ENCODE measurements at places on chromosomes 13 and 19.
A peak's percentile ranks its signal among the peaks of the same experiment; 100 is the strongest.

DNA sequence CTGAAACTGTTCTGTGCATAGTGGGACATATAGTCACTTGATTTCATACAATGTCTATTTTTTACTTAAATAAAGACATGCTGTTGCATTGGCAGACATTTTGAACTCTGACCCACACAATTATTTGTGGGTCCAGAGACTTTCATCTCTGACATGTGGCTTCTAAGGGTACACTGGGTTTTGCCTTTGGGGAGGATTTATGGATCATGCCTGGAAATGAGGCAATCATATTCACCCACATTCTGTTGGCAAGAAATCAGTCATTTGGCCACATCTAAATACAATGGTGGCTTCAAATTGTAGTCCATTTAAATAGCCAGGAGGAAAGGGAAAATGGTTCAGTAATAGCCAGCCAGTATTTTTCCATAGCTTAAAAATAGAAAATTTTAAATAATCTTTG, 238.3 kb upstream of the KLF12 start:
- DNase-seq, result no peak

- peak; percentile 90 for DNase-seq
These were observed at the start of gene FLT3LG for GRCh38 chr19:49473868-49474541. TSS of gene FLT3LG (plus strand) at chr19:49474215. CDS start at chr19:49474640, 425 bp downstream.

DNA sequence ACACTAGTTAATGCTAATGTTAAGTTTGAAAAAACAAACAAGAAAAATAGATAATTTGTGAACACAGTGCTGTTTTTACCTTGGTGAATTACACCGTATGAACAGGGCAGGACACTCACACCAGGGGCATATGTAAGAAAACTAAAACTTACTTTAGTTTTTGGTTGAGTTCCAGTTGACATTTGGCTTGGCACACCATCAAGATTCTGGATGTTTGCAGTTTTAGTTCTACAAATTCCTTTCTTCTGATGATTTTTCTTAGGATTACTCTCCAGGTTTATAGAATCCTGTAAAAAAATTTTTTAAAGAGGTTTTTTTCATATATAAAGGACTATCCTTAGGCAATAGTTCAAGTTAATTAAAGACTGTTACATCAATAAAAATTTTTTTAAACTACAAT, 238.5 kb upstream of the STARD13 start:
- no peak for DNase-seq

DNA sequence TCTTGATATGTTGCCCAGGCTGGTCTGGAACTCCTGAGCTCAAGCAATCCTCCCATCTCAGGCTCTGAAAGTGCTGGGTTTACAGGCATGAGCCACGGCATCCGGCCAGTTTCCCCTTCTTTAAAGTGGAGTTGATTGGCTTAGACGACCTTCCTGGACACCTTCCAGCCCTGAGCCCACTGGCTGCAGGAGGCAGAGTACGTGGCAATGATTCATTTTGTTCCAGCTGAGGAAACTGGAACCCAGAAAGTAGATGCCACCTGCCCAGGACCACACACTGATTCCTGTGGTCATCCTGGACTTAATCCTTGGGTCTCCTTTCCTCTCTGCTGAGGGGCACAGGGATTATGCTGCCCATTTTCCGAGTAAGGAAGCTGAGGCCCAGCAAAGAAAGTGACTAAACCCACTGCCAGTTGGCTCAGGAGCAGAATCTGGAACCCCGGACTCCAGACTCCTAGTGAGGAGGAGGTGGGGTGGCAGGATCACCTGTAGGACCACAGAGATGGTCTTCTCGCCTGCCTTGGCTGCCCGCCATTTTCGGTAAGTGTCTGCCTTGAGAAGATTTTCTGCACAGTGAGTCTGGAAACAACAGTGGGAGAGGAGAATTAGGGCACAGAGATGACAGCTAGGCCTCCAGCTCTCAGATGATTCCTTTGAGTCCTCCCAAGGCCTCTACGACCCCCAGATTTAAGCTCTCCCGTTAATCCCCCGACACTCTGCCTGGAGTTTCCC, 737 bp downstream of the XRCC1 start:
- no peak for DNase-seq

DNA sequence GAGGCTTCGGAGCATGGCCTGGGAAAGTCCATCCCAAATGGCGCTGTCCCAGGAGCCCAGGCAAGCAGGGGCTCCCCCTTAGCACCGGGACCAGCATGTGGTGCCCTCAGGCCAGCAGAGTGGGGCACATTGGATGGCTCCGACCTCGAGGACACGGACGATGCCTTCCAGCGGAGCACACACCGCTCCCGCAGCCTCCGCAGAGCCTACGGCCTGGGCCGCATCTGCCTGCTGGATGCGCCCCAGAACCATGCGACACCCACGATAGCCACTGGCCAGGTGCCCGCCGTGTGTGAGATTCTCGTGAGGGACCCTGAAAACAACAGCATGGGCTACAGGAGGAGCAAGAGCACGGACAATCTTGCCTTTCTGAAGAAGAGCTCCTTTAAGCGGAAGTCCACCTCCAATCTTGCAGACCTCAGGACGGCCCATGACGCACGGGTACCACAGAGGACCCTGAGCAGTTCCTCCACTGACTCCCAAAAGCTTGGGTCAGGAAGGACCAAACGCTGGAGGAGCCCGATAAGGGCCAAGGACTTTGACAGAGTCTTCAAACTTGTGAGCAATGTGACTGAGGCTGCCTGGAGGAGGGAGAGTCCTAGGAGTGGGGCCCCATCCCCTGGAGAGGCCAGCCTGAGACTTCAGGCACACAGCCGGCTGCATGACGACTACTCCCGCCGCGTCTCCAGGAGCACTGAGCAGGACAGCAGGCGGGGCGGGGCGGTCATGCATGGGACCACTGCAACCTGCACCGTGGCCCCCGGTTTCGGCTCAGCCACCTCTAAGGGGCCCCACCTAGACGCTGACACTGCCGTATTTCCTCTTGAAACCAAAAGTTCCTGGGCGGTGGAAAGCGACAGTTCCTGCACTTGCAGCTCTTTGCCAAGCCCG, 63.1 kb downstream of the SPATA13 start:
- no peak for DNase-seq

DNA sequence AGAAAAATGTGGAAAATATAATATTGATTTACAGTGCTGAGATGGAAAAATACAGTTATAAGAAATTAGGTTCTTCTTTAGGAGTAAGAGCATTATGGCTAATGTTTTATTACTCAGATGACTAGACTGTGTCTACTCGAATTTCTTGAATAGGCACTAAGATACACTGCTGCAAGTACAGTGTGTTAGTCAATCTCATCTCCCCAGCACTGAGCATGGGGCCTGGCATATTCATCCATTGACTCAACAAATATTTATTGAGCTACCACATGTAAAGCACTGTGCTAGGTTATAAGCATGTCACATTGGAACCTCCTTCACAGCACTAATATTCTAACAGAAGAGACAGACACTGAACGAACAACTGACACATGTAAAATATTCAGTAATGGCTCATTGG, 242.5 kb upstream of the GPC6 start:
- DNase-seq, result no peak

DNA sequence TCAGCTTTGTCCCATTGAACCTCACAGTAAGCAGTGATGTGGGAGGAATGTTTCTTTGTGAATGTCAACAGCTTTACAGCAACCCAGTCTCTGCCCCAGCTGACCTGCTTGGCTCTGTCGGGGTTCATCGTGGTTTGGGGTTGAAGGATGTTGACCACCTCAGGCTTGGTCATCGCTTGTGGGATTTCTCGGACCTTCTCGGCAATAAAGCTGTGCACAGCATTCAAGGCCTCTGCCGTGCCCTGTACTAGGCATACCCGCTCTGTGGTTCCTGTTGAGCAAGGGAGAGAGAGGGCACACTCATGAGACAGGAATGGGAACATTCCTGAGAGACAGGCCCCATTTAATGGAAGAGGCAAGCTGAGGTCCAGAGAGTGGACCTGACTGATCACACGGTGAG, 20.0 kb downstream of the NOVA2 start:
- no peak for DNase-seq

DNA sequence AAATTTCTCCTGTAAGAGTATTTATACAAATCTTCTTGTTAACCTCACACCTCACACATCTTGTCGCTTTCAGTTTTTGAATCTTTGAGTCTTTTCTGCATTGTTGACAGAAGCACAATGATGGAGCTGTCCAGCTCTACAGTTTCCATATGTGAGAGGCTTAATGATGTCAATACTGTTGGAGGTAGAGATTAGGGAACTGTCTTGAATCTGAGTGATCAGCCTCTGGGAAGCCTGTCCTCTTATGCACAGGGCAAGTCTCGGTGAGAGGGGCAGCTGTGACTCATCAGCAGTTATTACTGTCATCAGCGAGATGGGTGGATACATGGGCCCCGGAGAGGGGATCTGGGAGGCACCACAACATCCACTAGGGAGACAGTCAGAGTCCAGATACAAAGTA, 4.6 kb upstream of the ITGBL1 start:
- DNase-seq, result no peak

GRCh38 chr19:35260694-35261304, 8.0 kb upstream of the USF2 start:
- DNase-seq, result no peak

- DNase-seq, result no peak
These were observed 29.4 kb downstream of the ERCC5 start for GRCh38 chr13:102875256-102875655.

- no peak for DNase-seq
These were observed 135.0 kb downstream of the TM9SF2 start for GRCh38 chr13:99636306-99636705.

- no peak for DNase-seq
These were observed 131.1 kb upstream of the GJB6 start for GRCh38 chr13:20363172-20363571.

GRCh38 chr19:7550987-7551761, 15.7 kb downstream of the PNPLA6 start:
- peak; percentile 25 for DNase-seq

DNA sequence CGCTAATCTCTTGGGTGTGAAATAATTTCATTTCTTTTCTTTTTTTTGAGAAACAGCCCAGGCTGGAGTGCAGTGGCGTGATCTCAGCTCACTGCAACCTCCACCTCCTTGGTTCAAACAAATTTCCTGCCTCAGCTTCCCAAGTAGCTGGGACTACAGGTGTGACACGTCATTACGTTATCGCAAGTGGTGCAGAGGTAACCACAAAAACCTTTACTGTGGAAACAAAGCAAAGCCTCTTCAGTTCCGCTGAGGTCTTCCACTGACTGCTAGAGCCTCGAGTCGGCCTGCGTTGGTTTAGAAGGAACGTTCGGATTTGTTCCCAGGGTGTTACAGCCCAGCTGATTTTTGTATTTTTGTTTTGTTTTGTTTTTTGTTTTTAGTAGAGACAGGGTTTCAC, 2.0 kb upstream of the ZNF784 start:
- peak; percentile 53 for DNase-seq

DNA sequence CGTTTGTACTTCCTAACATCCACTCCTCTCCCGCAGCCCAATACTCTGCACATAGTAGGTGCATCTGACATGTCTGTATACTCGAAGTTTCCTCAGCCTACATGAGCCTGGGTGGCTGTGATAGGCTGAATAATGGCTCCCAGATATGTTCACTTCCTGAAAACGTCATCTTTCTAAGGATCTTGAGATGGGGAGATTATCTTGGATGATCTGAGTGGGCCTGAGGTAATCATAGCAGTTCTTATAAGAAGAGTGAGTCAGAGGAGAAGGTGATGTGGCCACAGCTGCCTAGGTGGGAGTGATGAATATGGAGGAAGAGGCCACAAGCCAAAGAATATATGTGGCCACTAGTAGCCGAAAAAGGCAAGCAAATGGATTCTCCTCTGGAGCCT, 84.2 kb downstream of the AKAP11 start:
- DNase-seq, result no peak

- no peak for DNase-seq
These were observed 141.0 kb downstream of the AKAP11 start for GRCh38 chr13:42412812-42413483.

DNA sequence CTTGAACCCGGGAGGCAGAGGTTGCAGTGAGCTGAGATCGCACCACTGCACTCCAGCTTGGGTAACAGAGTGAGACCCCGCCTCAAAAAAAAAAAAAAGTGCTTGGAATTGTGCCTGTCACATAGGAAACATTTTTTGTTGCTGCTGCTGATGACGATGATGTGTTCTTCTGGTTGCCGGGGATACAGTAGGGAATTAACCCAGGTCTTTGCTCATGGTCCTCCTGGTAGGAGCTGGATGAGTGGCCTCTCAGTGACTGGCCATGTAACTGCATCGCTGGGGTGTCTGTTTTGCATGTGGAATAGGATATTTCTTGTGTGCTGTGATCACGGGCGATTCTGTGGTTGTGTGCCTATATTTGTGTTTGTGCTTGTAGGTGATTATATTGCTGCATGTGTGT, 4.7 kb upstream of the CNFN start:
- no peak for DNase-seq

DNA sequence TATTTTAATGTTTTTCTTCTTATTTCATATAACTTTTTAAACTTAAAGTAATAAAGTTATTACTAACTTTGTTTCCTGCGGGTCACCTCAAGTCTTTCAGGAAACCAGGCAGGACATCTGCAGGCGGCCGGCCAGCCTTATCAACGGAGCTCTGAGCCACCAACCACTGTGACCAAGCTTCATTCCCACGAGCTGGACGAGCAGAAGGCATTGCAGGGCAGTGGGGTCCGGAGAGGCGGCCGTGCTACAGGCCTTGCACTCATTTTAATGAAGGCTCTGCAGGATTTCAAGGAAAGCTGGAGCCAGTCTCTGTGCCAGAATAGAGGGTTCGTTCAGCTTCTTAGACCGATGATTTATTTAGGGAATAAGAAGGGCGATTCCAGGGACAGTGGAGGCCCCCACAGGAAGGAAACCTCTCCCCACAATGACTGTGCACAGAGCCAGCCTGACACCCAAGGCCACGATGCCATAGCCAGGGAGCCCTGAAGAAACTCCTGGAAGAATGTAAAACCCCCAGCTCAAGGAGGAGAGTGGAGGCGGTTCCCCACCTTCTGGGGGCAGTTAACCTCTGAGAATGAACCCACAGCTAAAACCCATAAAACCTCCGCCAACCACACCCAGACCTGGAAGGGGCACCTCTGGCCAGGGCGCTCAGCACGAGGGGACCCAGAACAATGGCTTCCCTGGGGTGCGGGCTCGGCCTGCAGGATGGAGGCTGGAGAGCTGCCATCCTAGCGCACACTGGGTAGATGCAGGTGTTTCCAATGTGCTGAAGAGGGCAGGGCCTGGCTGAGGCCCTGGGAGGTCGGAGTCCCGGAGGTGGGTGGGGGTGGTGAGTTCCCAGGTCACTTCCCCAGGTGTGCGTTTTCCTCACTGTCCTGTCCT, 75.0 kb downstream of the RASA3 start:
- DNase-seq, result no peak

DNA sequence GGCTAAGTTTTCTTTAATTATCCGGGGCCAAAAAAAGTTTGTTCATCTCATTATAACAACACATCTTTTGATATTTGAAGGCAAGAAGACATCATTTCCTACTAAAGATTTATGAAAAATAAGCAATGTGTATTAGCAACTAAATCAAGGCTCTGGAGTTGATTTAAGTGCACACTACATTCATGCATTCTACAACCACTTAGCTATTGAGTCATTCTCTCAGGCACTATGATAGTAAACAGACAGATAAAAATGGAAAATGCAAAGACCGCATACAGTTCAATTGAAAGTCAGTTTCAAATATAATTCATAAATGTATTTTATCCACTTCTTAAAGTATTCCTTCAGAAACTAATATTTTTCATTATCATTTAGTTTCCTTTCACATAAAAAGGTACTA, 1395.2 kb downstream of the PCDH9 start:
- no peak for DNase-seq

- no peak for DNase-seq
These were observed 311.3 kb downstream of the LMO7 start for GRCh38 chr13:75947448-75947847.

- DNase-seq, result no peak
These were observed 27.2 kb upstream of the CALM3 start for GRCh38 chr19:46573679-46574498.

GRCh38 chr13:29689548-29689947, 94.1 kb upstream of the SLC7A1 start:
- no peak for DNase-seq
